Muscle of leg (tissue), 16 donors: ENCODE measurements at places on chromosomes 7 and 10. TPM values are rescaled to one million over a fixed set of nuclear protein-coding genes. Genes with fewer than 3 reads are reported as not detected.

The ZC3HAV1L gene
- 17.9 TPM for polyA plus RNA-seq

The LUC7L2 gene
- polyA plus RNA-seq, result 54.5 TPM

The ANKRD61 gene
- 0.71 TPM for polyA plus RNA-seq

DNA sequence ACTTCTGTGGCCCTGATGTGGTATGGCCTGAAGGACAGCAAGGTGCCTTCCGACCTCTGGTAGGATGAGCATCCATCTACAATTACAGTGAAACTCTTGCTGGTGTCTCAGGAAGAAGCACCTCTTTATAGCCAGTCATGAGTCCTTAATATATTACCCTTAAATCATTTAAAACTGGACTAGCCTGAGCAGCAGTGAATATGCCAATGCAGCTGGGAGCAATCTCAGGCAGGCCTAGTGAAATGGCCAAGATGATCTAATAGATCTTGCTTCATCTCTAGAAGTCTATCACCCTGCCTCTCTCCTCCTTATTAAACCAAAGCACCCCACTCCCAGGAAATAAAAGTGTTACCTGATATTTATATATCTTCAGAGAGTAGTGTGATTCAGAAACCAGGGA is 66.7 kb upstream of the SORCS3 start:
- no peak for DNase-seq

GRCh38 chr10:91088300-91089140 is 131.9 kb upstream of the PCGF5 start:
- DNase-seq, result peak; percentile 34

- no peak for DNase-seq
Measured at GRCh38 chr10:124693801-124694416, 50.3 kb downstream of the FAM53B start.

DNA sequence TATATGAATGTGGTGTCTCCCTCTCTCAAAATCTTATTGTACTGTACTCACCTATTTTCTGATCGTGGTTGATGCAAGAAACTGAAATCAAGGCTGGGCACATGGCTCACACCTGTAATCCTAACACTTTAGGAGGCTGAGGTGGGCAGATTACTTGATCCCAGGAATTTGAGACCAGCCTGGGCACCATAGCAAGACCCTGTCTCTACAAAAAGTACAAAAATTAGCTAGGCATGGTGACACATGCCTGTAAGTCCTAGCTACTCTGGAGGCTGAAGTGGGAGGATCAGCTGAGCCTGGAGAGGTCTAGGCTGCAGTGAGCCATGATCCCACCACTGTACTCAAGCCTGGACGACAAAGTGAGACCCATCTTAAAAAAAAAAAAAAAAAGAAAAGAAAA is 16.0 kb downstream of the MMRN2 start:
- no peak for DNase-seq

GRCh38 chr10:3551761-3552160 is 233.2 kb downstream of the KLF6 start:
- no peak for DNase-seq

The PDE6C gene
- polyA plus RNA-seq, result 0.75 TPM

- DNase-seq, result no peak
Measured at GRCh38 chr7:28373990-28374389, 38.3 kb upstream of the CREB5 start.
